Skin of body (tissue), 3 donors: ENCODE measurements at places on chromosomes 2 and 18.

DNA sequence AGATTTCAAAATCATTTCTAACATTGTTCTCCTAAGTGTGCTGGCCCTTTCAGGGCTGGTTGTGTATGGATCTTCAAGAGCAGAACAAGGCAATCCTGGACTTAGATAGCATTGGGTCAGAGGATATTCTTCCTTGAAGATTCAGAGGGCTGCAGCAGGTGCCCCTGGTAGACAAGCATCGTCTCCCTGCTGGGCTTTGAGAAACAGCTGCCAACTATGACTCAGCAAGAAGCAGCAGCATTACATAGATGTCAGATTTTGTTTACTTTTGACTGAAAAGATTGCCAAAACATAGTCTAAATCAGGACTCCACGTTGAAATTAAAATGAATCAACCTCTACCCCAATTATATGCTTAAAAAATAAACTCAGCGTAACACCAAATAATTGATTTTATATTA lies 618.8 kb downstream of the SOCS6 start:
- DNase-seq: no peak

GRCh38 chr2:174058026-174058425 lies 92.9 kb upstream of the SP3 start:
- DNase-seq: no peak

GRCh38 chr18:74577019-74577418 lies 20.7 kb upstream of the ZNF407 start:
- DNase-seq: no peak

DNA sequence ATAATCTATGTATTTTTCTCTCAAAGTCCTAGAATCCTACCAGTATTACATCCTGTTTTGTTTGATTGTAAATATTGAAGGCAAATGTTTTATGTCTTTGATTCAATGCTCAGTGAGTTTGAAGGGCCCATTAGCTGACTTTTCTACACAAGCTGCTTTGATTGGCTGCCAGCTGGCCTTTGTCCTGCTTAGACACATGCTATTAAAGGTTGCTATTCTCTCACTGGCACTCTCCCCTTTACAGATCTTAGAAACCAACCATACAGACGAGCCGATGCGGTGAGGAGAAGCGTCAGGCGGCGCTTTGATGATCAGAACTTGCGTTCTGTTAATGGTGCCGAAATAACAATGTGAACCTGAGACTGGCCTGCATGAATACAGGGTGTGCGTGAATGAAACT lies 69.7 kb downstream of the PRPF40A start:
- no peak for DNase-seq

- DNase-seq: no peak
Measured at GRCh38 chr2:125746321-125747164, 909.4 kb upstream of the GYPC start.

DNA sequence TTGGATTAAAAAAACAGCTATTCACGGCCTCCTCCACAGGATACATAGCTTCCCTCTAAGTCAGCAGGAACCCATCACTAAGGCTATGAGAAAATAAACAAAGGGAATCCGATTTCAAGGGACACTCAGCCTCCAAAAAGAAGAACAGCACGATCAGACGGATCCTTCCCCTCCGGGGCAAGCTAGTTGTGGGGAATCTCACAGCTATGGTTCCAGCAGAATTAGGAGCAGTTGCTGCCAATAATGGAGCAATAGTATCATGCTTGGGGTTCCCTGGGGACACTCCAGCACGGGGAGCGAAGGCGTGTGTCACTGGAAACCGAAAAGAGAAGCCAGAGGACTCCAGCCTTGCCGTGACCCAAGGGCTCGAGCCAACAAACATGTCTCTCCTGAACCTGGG lies 163.1 kb downstream of the TTC32 start:
- DNase-seq: peak; percentile 77

DNA sequence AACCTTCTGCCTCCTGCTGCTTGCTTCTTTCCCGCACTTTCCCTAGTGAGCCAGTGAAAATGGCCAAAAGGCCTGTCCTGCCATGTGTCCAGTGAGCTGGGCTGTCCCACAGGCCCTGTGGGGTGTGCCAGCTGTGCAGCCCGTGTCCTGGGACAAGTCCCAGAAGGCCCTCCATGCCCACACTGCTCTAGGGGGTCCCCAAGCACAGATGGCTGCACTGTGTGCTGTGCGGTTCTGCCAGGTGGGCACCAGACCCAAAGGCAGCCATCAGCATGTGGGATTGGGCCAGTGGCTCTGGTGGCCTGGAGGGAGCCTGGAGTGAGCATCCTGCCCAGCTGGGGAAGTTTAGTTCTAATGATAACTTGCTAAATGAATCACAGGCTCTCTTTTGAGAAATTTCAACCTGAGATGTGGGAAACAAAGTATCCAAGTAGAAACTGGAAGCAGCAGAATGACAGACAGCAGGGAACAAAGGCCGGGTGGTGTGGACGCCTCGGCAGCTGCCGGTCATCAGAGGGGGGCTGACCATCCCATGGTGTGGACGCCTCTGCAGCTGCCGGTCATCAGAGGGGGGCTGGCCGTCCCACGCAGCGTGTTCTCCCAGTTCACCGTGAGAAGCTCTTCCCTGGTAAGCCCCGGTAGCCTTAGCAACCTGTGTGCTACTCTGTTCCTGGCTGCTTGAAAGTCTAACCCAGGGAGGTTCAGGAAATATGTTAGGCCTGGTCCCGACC lies 9.9 kb upstream of the CNDP2 start:
- no peak for DNase-seq

DNA sequence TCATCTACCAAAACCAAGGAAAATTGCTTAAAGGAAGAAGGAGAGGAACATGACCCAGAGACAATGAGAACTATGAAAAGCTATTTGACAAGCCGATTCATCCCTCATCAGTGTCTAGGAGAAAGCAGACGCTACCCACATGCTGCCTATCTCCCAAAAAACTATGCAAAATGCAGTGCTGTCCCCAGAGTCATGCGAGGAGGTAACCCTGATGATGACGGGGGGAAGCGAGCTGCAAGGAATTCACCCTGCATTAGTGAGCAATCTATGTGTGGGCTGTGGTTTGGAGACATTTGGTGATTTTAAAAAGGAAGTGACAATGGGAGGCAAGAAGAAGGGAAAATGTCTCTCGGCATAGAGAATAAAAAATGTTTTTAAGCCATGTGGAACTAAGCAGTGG lies 472.7 kb downstream of the CMPK2 start:
- no peak for DNase-seq

DNA sequence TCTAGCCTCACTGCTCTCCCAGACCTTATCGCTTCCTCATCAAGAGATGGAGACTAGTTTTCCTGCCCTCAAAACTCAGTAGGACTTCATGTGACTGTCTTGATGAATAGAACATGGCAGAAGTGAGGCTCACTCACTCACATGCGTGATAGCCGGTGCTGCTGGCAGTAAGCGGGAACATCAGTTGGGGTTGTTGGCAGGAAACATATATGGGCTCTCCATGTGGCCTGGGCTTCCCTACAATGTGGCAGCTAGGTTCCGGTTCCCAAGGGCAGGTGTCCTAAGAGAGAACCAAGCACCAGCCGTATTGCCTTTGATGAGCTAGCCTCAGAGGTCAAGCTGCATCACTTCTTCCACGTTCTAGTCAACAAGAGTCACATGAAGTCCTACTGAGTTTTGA lies 15.2 kb upstream of the FAHD2A start:
- DNase-seq: no peak

DNA sequence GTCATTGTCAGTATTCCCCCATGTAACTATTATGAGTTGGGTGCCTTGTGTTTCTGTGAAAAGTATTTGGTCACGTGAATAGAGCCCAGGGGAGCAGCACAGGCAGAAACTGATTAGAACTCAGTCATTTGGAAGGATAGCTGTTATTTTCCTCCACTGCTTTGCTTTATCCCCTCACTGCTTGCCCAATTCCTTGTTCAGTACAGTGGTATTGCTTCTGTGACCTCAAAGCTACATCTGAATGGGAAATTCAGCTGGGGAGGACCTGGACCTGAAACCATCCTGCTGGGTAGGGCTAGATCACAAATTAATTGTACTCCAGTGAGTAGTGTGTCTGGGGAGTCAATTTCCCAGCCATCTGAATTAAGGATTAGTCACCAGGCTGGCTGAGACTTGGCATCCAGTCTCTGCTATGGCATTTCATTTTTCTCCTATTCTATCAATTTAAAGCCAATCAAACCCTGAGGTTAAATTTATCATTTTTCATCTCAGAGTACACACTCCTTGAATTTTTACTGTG lies 1231.6 kb upstream of the GYPC start:
- DNase-seq: no peak

DNA sequence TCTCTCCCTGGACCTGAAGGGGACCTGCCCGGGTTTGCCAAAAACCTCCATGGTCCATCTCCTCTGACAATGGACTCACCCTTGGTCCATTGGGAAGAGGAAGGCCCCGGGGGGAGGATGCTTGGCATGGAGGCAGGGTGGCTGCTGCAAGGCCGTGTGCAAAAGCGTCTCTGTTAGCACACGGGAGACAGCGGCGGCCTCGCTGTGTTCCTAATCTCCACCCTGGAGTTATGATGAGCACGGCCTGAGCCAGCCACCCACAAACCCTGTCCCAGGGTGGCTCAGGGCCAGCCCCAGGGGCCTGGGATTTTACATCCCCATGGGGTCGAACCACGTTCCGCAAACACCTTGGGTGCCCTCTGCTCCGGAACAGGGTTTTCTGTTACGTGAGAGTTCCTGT lies 35.8 kb downstream of the AQP12A start:
- no peak for DNase-seq

DNA sequence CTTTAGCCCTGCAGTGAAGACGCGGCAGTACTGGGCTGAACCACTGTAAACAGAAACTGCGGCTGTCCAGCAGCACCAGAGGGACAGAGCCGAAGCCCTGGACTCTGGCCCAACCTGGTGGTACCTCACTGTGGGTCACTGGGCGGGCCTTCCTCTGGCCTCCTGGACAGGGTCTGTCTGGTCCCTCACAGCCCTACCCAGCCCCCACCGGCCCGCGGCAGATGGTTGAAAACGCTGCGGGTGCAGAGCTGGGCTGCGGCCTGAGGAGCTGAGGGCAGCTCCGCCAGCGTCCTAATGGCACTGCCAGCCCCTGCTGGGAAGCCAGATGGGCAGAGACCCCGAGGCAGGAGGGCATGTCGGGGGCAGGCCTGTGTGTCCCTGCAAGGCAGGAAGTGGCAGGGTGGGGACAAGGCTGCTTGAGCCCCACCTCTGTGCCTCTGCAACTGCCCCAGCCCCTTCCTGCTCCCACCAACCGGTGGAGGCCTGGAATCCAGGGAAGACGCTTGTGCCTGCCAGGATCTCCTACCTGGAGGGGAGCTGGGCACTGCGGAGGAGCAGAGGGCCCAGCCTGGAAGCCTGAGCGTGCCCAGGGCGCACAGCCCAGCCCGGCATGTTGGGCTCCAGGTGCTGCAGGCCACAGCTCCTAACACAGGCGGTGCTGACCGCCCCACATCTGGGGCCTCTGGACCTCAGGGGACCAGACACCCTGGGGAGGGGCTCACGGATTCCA lies 36.3 kb downstream of the HS6ST1 start:
- no peak for DNase-seq

- DNase-seq: no peak
Measured at GRCh38 chr18:23134780-23135549, at the start of gene CABLES1. TSS of gene CABLES1 (plus strand) at chr18:23135485. CDS start at chr18:23135763, 278 bp downstream.

- no peak for DNase-seq
Measured at GRCh38 chr2:36423172-36423571, 67.6 kb downstream of the CRIM1 start.

DNA sequence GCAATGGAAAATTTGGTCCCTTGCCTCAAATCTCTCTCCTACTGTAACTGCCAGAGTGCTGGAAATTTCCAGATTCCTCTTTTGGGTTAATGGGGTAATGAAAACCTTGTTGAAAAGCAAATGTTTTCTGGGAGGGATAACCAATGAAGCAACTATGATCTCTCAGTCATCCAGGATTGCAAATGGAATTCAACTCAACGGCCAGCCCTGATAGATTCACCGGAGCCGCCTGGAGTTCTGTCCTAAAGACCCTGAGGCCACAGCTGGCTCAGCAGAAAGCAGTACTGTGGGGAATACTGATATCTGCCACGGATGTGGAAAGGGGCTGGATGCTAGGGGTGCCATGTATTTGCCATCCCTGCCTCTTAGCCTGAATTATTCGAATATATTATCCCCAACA lies 167.8 kb downstream of the NRP2 start:
- DNase-seq: no peak

- DNase-seq: no peak
Measured at GRCh38 chr2:38427054-38427453, 50.0 kb upstream of the ATL2 start.

GRCh38 chr2:240512109-240512485 lies 45.7 kb downstream of the ANKMY1 start:
- no peak for DNase-seq

- DNase-seq: no peak
Measured at GRCh38 chr18:60018618-60019462, 119.0 kb downstream of the PMAIP1 start.

DNA sequence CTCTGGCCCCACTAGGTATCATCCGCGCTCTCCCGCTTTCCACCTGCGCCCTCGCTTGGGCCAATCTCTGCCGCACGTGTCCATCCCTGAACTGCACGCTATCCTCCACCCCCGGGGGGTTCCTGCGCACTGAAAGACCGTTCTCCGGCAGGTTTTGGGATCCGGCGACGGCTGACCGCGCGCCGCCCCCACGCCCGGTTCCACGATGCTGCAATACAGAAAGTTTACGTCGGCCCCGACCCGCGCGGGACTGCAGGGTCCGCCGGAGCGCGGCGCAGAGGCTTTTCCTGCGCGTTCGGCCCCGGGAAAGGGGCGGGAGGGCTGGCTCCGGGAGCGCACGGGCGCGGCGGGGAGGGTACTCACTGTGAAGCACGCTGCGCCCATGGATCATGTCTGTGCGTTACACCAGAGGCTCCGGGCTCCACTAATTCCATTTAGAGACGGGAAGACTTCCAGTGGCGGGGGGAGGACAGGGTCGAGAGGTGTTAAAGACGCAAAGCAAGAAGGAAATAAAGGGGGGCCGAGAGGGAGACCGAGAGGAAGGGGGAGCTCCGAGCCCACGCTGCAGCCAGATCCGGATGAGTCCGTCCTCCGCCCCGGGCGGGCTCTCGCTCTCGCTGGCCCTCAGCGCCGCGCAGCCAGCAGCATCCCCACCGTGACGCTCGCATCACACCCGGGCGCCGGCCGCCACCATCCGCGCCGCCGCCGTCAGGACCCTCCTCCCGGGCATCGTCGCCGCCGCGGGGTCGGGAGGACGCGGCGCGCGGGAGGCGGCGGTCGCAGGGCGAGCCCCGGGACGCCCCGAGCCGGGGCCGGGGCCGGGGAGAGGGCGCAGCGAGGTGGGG lies 664 bp downstream of the NETO1 start:
- DNase-seq: no peak

- DNase-seq: no peak
Measured at GRCh38 chr18:58247363-58247834, 203.4 kb downstream of the NEDD4L start.

DNA sequence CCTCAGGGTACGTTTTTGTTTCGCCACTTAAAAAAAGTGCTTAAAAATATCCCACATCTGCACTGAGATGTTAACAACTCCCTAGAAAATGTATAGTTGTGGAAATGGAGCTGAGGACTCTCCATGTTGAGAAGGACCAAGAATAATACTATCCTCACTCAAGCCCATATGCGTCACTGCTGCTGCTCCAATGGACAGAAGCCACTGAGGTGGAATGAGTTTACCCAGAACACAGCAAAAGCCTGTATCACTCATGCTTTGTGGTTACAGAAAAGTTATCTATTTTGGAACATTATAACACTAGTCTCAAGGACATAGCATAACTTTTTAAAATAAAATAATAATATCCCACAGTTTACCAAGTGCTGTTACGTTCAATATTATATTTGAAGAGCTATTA lies 31.9 kb downstream of the DSC3 start:
- no peak for DNase-seq
